ENCODE measurements at places on chromosomes 1 and 21. TPM values are rescaled to one million over a fixed set of nuclear protein-coding genes. Genes with fewer than 3 reads are reported as not detected.

The SNRPE gene
- polyA plus RNA-seq: 238 TPM

The PSEN2 gene
- polyA plus RNA-seq: 9.8 TPM

The PLA2G4A gene
- polyA plus RNA-seq: not detected

The SLC9C2 gene
- polyA plus RNA-seq: not detected

Measured in CD8-positive, alpha-beta memory T cell (primary cell).